ENCODE measurements at places on chromosomes 6 and 20. TPM values are rescaled to one million over a fixed set of nuclear protein-coding genes. Genes with fewer than 3 reads are reported as not detected.

- peak; percentile 29 for DNase-seq
These were observed 38.6 kb downstream of the GHRH start for GRCh38 chr20:37223053-37223452.

DNA sequence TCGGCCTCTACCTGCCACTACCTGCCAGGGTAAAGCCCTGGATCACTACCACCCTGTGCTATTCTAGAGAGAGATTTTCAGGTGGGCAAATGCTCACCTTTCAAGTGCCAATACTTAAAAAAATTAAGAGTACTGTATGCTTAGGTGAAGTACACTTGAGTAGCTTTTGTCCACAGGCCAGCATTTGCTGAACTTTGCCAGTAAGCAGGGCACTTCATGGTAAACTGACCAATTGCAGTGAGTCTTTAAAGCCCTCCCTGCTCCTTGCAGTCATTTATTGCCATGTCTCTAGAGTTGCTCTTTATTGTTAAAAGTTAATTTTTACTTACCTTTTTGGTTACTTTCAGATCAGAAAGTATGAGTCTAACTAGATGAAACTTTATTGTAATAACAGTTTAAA lies 58.5 kb downstream of the PLAGL1 start:
- DNase-seq = no peak

The BNIP5 gene
- polyA plus RNA-seq = not detected

DNA sequence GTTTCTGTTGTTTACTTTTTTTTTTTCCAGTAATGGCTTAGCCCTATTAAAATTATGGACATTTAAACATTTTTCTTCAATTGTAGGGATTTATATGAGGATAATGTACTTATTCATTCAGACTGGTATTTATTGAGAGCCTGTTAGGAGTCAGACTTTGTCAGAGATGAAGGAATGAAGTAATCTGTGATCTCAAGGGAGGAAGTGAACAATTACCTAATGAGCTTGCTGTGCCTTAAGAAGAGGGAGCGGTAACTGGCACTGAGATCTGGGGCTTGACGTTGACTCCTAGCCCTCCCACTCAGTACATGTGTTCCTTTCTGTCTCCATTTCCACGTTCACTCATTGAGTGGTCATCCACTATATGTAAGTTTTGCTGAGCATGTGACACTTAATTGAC lies 12.6 kb downstream of the AFDN start:
- DNase-seq = no peak

The RRAGD gene
- polyA plus RNA-seq = 0.58 TPM

DNA sequence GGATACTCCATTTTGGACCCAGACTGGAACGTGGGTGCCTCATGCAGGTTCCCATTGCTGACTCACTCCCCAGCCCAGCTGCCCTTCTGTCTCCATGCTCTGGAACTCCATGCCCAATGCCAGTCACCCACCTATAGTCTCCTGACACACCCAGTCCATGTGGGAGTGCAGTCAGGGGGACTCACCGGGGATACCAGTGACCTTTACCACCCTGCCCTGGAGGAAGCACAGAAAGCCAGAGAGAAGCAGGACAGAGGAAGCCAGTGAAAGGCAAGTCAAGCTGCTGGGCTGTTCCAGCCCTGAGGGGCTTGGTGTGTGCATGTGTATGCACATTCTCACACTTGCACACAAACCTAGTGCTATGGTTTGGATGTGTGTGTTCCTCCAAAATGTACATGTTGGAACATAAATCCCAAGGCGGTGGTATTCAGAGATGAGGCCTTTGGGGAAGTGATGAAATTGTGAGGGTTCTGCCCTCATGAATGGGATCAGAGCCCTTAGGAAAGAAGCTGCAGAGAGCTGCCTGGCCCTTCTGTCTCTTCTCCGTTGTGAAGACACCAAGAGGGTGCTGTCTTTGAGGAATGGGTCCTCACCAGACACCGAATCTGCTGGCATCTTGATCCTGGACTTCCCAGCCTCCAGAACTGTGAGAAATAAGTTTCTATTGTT lies 121.4 kb upstream of the MAFB start:
- no peak for DNase-seq

The LY6G6C gene
- polyA plus RNA-seq = 0.21 TPM

The PPP1R3G gene
- 0.49 TPM for polyA plus RNA-seq

DNA sequence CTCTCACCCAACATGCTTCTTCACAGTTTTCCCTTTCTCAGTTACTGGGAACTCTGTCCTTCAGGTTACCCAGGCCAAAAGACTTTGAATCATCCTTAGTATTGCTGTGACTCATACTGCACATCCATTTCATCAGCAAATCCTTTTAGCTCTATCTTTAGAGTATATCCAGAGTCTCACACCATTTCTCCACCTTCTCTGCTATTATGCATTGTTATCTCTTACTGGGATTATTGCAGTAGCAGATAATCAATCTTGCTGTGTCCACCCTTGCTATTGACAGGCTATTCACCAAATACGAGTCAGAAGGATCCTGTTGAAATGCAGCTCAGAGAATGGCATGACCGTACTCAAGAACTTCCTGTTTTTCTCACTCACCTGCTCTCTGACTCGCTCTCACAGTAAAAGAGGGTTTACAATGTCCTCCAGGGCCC lies 57.3 kb downstream of the BCKDHB start:
- DNase-seq = peak; percentile 4

The FAM209B gene
- 0.46 TPM for polyA plus RNA-seq

The CST5 gene
- polyA plus RNA-seq = not detected

The DNMT3B gene
- polyA plus RNA-seq = 9.5 TPM

DNA sequence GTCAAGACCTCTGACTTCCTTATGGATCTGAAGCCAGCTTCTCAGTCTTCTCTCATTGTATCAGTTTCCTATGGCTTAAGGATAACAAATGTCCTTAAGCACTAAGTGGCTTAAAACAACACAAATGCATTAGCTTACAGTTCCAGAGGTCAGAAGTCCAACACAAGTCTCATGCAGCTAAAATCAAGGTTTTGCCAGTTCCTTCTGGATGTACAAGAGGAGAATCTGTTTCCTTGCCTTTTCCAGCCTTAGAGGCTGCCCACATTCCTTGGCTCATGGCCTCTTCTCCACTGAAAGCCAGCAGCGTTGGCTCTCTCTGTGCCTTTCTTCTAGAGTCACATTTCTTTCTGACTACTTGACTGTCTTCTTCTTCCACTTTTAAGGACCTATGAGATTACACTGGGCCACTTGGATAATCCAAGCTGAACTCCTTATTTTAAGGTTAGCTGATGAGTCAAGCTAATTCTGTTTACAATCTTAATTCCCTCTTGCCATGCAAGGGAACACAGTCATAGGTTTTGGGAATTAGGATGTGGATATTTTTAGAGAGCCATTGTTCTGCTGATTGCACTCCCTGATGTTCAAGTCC lies 179.0 kb downstream of the BCAS1 start:
- DNase-seq = no peak
